Colonic mucosa (tissue), 4 donors: ENCODE measurements at places on chromosomes 1 and 21. TPM values are rescaled to one million over a fixed set of nuclear protein-coding genes. Genes with fewer than 3 reads are reported as not detected.

Gene MRPS14
- total RNA-seq = 30.4 TPM

Gene AUNIP
- 4.8 TPM for total RNA-seq

Gene TMEM125
- 80.0 TPM for total RNA-seq

Gene MYBPH
- not detected for total RNA-seq

DNA sequence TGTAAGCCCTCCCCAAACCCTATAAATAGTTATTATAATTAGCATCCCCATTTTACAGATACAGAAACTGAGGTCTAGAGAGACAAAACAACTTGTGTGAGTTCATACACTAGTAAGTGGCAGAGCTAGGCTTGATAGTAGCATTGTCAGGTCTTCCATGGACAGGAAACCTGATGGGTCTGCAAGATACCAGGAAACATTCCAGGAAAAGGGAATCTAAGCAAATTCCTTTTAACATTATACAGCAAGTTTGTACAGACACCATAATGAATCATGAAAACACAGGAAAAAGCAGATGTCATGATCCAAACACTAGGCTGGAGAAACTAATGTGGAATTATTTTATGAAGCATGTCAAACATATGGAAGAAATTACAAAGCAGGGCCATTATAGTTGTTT, 89.1 kb upstream of the KCNK2 start:
- no peaks in the 10 kb centered on the region for H3K36me3 ChIP-seq
- no peak overlapping the region for H3K27ac ChIP-seq
- DNase-seq = no peak
- H3K4me1 ChIP-seq = no peaks in the 10 kb centered on the region
- no peaks in the 10 kb centered on the region for H3K27me3 ChIP-seq

GRCh38 chr21:45281411-45282282, 6.0 kb downstream of the POFUT2 start:
- H3K27ac ChIP-seq = no peak overlapping the region
- DNase-seq = no peak
- H3K4me3 ChIP-seq = no peak overlapping the region
- no peaks in the 10 kb centered on the region for H3K27me3 ChIP-seq

GRCh38 chr21:17526776-17527175, 13.9 kb downstream of the CXADR start:
- no peaks in the 10 kb centered on the region for H3K36me3 ChIP-seq
- H3K4me3 ChIP-seq = no peak overlapping the region
- no peak for DNase-seq
- no peaks in the 10 kb centered on the region for H3K27me3 ChIP-seq

DNA sequence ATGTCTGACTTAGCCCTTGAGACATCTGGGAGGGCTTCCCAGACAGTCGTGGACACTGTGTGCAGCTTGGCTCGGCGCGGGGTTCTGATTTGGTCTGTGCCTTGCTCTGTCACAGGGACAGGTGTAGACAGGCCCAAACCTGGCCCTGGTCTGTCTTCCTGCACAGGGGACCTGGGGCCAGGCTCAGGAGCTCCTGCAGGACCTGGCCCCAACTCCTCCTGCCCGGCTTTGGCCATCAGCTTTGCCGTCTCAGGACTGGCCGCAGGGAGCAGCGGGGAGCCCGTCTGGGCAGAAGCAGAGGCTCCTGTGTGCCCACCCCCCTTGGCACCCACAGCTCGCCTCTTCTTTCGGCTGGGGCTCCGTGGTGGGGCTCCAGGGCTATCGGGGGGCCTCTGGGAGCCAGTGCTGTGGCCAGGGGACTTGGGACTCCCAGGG, 1.7 kb downstream of the PERM1 start:
- no peak overlapping the region for H3K4me3 ChIP-seq
- H3K27ac ChIP-seq = no peak overlapping the region
- DNase-seq = no peak
- peaks cover 4% of the 10 kb centered on the region for H3K27me3 ChIP-seq
